Glutamatergic neuron (in vitro differentiated cells): ENCODE measurements at places on chromosomes 3 and 15. TPM values are rescaled to one million over a fixed set of nuclear protein-coding genes. Genes with fewer than 3 reads are reported as not detected.
A peak's percentile ranks its signal among the peaks of the same experiment; 100 is the strongest.

DNA sequence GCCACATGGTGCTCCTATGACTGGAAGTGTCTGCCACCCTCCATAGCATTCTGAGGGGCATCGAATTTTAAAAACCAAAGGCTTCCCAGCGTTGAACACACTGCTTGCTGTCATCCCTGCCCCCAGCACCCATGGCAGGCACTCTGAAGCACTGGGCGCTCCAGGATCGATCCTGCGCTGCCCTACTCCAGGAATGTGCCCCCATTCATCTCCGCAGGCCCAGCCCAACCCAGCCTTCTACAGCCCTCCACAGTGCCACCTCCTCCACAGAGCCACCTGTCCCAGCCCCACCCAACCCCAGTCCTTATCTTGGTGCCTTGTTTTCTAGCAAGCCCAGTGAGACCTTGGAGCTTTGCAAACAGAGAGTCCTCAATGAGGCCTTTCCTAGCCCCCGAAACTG, 52.2 kb downstream of the WNT7A start:
- H3K27me3 ChIP-seq, result peaks cover 5% of the 10 kb centered on the region
- peaks cover 5% of the 10 kb centered on the region for H3K36me3 ChIP-seq
- H3K27ac ChIP-seq, result no peak overlapping the region
- DNase-seq, result no peak
- no peaks in the 10 kb centered on the region for H3K4me1 ChIP-seq

DNA sequence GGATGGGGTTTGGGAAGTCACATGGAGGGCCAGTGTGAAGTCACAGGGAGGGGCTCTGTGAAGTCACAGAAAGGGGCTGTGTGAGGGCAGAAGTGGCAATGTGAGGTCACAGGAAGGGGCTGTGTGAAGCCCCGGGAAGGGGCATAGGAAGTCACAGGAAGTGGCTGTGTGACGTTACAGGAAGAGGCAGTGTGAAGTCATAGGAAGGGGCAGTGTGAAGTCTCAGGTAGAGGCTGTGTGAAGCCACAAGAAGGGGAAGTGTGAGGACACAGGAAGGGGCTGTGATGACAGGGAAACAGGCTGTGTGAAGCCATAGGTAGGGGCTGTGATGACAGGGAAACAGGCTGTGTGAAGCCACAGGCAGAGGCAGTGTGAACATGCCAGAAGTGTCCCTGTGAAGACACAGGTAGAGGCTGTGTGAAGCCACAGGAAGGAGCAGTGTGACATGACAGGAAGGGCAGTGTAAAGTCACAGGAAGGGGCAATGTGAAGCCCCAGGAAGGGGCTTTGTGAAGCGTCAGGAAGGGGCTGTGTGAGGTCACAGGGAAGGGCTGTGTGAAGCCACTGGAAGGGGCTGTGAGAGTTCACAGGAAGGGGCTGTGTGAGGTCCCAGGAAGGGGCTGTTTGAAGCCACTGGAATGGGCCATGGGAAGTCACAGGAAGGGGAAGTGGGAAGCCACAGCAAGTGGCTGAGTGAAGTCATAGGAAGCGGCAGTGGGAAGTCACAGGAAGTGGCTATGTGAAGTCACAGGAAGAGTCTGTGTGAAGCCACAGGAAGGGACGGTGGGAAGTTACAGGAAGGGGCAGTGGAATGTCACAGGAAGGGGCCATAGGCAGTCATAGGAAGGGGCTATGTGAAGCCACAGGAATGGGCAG, 37.1 kb downstream of the GASK1A start:
- H3K4me3 ChIP-seq, result no peak overlapping the region
- H3K27ac ChIP-seq, result no peak overlapping the region
- DNase-seq, result no peak
- no peaks in the 10 kb centered on the region for H3K27me3 ChIP-seq

- H3K27me3 ChIP-seq, result no peaks in the 10 kb centered on the region
- H3K27ac ChIP-seq, result no peak overlapping the region
- peak; percentile 63 for DNase-seq
- no peak overlapping the region for H3K4me3 ChIP-seq
Observed at GRCh38 chr3:6799264-6799915, 61.5 kb upstream of the GRM7 start.

DNA sequence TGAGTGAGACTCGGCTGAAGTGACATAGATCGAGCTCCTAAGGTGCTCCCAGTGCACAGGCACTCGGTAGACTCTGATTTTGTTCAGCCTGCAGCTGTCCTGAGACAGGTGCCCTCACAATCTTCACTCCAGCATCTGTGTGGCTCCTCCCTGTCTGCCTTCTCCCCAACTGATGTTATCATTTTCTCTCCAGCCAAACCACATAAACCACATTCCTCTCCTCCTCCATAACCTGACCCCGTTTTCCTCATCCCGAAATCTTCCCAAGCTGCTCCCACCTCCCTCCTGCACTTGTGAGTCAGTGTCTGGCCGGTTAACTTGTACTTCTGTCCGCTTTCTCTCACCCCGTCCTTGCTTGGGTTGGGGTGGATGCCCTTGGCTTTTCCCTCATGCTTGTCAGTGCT, 93.3 kb upstream of the HACD2 start:
- no peak for DNase-seq
- peaks cover 19% of the 10 kb centered on the region for H3K4me1 ChIP-seq
- peaks cover 5% of the 10 kb centered on the region for H3K36me3 ChIP-seq
- H3K4me3 ChIP-seq, result no peak overlapping the region

DNA sequence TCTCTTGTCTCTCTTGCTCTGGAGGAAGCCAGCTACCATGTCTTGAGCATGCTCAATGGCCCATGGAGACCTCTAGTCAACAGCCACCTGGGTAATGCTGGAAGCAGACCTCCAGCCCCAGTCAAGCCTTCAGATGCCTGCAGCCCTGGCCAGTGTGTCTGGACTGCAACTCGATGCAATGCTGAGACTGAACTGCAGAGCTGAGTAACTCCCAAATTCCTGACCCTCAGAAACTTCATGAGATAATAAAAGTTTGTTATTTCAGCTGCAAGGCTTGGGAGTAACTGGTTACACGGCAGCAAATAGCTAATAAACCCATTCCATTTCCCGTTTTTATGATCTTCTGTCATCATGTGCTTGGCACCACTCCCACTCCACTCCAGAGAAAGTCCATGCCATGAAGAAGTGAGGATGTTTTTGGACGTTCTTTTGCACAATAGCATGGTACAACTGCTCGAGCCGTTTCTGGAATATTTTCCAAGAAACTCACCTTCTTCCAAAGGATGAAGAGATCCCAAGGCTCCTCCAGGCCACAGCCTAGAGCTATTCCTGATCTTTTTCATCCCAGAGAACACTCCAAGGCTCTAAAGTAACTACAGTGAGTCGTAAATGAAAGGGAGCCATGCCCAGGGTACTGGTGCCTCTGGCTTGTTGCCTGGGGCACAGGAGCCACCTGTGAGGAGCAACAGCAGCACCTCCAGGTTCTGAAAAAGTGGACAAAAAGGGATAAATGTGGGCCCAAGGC, 72.0 kb upstream of the KLF13 start:
- H3K4me3 ChIP-seq, result no peak overlapping the region
- no peak overlapping the region for H3K27ac ChIP-seq
- no peaks in the 10 kb centered on the region for H3K36me3 ChIP-seq
- H3K27me3 ChIP-seq, result peaks cover 3% of the 10 kb centered on the region
- H3K4me1 ChIP-seq, result peaks cover 26% of the 10 kb centered on the region

- H3K4me1 ChIP-seq, result peaks cover 8% of the 10 kb centered on the region
- no peak overlapping the region for H3K4me3 ChIP-seq
- H3K27me3 ChIP-seq, result peaks cover 5% of the 10 kb centered on the region
- no peak overlapping the region for H3K27ac ChIP-seq
- H3K36me3 ChIP-seq, result peaks cover 27% of the 10 kb centered on the region
Observed at GRCh38 chr15:69887009-69887408, 210.7 kb downstream of the TLE3 start.

GRCh38 chr3:123833398-123833785, 50.7 kb downstream of the MYLK start:
- no peak for DNase-seq
- H3K27ac ChIP-seq, result no peak overlapping the region
- no peaks in the 10 kb centered on the region for H3K36me3 ChIP-seq
- no peak overlapping the region for H3K4me3 ChIP-seq
- no peaks in the 10 kb centered on the region for H3K27me3 ChIP-seq
- H3K4me1 ChIP-seq, result no peaks in the 10 kb centered on the region

- H3K36me3 ChIP-seq, result peaks cover 5% of the 10 kb centered on the region
- DNase-seq, result no peak
- no peak overlapping the region for H3K27ac ChIP-seq
- H3K4me3 ChIP-seq, result no peak overlapping the region
Observed at GRCh38 chr3:141415953-141416352, 47.6 kb downstream of the ZBTB38 start.

DNA sequence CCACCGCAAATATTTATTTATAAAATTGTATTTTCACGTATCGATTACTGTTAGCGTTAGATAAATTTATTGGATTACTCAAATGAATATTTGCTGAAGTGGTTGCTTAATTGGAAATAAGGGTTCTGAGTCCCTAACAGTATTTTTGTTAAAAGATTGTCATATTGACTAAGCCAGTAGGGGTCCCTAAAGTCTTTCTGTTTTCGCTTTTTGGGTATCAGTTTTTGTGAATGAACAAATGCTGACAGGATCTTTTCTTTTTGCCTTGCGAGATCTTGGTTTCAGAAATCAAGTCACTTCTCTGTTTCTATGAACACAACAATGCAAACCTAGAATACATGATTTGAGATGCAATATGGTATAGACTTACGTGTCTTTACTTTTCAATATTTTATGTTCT, 7.1 kb downstream of the RAD51 start:
- no peak overlapping the region for H3K27ac ChIP-seq
- H3K36me3 ChIP-seq, result no peaks in the 10 kb centered on the region
- H3K27me3 ChIP-seq, result no peaks in the 10 kb centered on the region
- no peak overlapping the region for H3K4me3 ChIP-seq
- DNase-seq, result no peak

- peak overlapping the region; percentile 85 for H3K27ac ChIP-seq
- H3K36me3 ChIP-seq, result no peaks in the 10 kb centered on the region
- H3K27me3 ChIP-seq, result peaks cover 6% of the 10 kb centered on the region
- DNase-seq, result peak; percentile 40
- H3K4me3 ChIP-seq, result peak overlapping the region; percentile 10
- H3K4me1 ChIP-seq, result peaks cover 13% of the 10 kb centered on the region
Observed at GRCh38 chr3:121624147-121624899, 31.1 kb downstream of the FBXO40 start.

DNA sequence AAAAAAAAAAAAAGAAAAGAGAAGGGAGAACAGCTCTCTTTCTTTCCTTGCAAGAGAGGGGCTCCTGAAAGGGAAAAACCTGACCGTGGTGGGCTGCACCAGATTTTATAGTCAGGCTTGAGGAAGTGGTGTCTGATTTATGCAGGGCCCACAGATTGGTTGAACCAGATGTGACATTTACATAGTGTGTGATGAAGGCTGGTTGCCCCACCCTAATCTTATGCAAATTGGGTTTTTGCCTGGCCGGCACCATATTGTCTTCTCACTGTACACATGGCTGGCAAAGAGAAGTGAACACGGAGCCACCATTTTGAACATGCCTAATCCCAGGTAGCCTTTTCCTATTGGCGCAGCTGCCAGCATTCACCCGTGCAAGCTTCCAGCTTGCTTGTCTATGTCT, 154.4 kb downstream of the OXSM start:
- H3K4me3 ChIP-seq, result no peak overlapping the region

DNA sequence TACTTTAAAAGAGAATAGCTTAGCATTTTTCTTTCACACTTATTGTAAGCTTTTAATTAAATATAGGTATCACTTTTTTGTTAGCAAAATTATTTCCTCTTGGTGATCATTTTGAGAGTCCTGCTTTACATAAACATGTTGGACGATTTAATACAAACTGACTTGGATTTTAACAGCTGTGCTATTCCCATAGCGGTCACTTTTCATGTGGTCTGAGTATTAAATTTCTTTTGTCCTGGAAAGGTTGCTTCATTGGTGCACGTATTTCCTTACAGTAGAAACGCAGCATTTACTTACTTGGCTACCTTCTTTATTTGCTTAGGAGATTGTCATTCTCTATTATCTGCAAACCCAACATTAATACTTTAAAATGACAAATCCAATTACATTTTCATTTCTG, 109.4 kb downstream of the ATG7 start:
- H3K4me3 ChIP-seq, result no peak overlapping the region
- no peak for DNase-seq
- no peaks in the 10 kb centered on the region for H3K36me3 ChIP-seq
- no peak overlapping the region for H3K27ac ChIP-seq

DNA sequence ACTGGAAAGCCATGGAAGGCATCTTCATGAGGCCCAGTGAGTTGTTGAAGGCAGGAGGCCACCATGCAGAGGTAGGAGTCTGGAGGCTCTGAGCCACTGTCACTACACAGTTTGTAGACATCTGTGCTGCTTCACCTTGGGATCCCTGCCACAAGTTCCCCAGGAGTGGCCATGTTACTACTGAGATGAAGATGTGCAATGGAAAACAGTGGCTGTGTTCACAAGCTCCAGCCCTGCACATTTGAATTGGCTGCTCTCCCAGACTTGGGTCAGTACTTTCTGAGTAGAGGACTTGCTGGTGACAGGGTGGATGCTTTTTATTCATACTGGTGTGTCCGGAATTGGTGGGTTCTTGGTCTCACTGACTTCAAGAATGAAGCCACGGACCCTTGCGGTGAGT, 86.9 kb upstream of the C15orf39 start:
- H3K27ac ChIP-seq, result no peak overlapping the region
- H3K27me3 ChIP-seq, result peaks cover 8% of the 10 kb centered on the region
- no peak overlapping the region for H3K4me3 ChIP-seq
- H3K4me1 ChIP-seq, result no peaks in the 10 kb centered on the region
- peaks cover 26% of the 10 kb centered on the region for H3K36me3 ChIP-seq

GRCh38 chr3:154224866-154225265, 99.4 kb downstream of the DHX36 start:
- no peak for DNase-seq
- no peaks in the 10 kb centered on the region for H3K27me3 ChIP-seq
- H3K4me3 ChIP-seq, result no peak overlapping the region
- H3K4me1 ChIP-seq, result peaks cover 31% of the 10 kb centered on the region

GRCh38 chr3:140394488-140395133, 283.3 kb upstream of the TRIM42 start:
- no peaks in the 10 kb centered on the region for H3K4me1 ChIP-seq
- DNase-seq, result no peak
- H3K36me3 ChIP-seq, result no peaks in the 10 kb centered on the region

GRCh38 chr15:50977162-50977561, 68.7 kb downstream of the AP4E1 start:
- peaks cover 14% of the 10 kb centered on the region for H3K36me3 ChIP-seq
- no peaks in the 10 kb centered on the region for H3K4me1 ChIP-seq
- DNase-seq, result no peak
- H3K4me3 ChIP-seq, result no peak overlapping the region
- H3K27ac ChIP-seq, result no peak overlapping the region
- H3K27me3 ChIP-seq, result no peaks in the 10 kb centered on the region

- H3K36me3 ChIP-seq, result no peaks in the 10 kb centered on the region
- H3K27me3 ChIP-seq, result no peaks in the 10 kb centered on the region
- H3K4me3 ChIP-seq, result no peak overlapping the region
- DNase-seq, result no peak
Observed at GRCh38 chr3:66121318-66121717, 82.6 kb upstream of the MAGI1 start.

GRCh38 chr15:66729331-66729951, 27.4 kb downstream of the SMAD6 start:
- H3K36me3 ChIP-seq, result no peaks in the 10 kb centered on the region
- no peak overlapping the region for H3K27ac ChIP-seq
- no peak for DNase-seq
- H3K4me1 ChIP-seq, result no peaks in the 10 kb centered on the region
- no peak overlapping the region for H3K4me3 ChIP-seq
- H3K27me3 ChIP-seq, result peaks cover 8% of the 10 kb centered on the region

Gene NSUN3
- total RNA-seq, result 16.3 TPM

Gene CLRN1
- total RNA-seq, result not detected

Gene LRRC31
- total RNA-seq, result not detected

Gene CLDN16
- not detected for total RNA-seq

Gene GRAMD1C
- 2.1 TPM for total RNA-seq

Gene SLC22A14
- 0.93 TPM for total RNA-seq

Gene GOLGA6A
- 0.83 TPM for total RNA-seq

Gene CMTM8
- total RNA-seq, result not detected

Gene C3orf18
- total RNA-seq, result 13.0 TPM
